ENCODE measurements at places on chromosomes 5 and 9. TPM values are rescaled to one million over a fixed set of nuclear protein-coding genes. Genes with fewer than 3 reads are reported as not detected.

SLC6A7 gene
- not detected for total RNA-seq

PCDHGB6 gene
- 0.14 TPM for total RNA-seq

VCAN gene
- total RNA-seq = 2.6 TPM

ANKRD18A gene
- 6.4 TPM for total RNA-seq

LEAP2 gene
- total RNA-seq = 0.71 TPM

ETF1 gene
- 116 TPM for total RNA-seq

KCNN2 gene
- total RNA-seq = 0.14 TPM

SLC25A2 gene
- not detected for total RNA-seq

SPATA31A3 gene
- total RNA-seq = not detected

TBC1D13 gene
- total RNA-seq = 12.5 TPM

PCDHB9 gene
- 0.10 TPM for total RNA-seq

CCNB1 gene
- 276 TPM for total RNA-seq

LIX1 gene
- not detected for total RNA-seq

NPR2 gene
- total RNA-seq = 10.7 TPM

PCDHAC1 gene
- total RNA-seq = 0.11 TPM

PCDHGA3 gene
- total RNA-seq = not detected

NRARP gene
- 1.1 TPM for total RNA-seq

C5orf58 gene
- not detected for total RNA-seq

RAPGEF6 gene
- total RNA-seq = 9.7 TPM

SIL1 gene
- total RNA-seq = 37.9 TPM

PHF2 gene
- total RNA-seq = 15.4 TPM

SLC1A1 gene
- not detected for total RNA-seq

MAST4 gene
- total RNA-seq = 28.3 TPM

FOXI1 gene
- not detected for total RNA-seq

CCL21 gene
- not detected for total RNA-seq

TMEM215 gene
- total RNA-seq = not detected

All from foreskin keratinocyte (primary cell).